ENCODE measurements at places on chromosomes 16 and 17.

GRCh38 chr16:77987810-77988209, 34.5 kb upstream of the CLEC3A start:
- no peak for DNase-seq

DNA sequence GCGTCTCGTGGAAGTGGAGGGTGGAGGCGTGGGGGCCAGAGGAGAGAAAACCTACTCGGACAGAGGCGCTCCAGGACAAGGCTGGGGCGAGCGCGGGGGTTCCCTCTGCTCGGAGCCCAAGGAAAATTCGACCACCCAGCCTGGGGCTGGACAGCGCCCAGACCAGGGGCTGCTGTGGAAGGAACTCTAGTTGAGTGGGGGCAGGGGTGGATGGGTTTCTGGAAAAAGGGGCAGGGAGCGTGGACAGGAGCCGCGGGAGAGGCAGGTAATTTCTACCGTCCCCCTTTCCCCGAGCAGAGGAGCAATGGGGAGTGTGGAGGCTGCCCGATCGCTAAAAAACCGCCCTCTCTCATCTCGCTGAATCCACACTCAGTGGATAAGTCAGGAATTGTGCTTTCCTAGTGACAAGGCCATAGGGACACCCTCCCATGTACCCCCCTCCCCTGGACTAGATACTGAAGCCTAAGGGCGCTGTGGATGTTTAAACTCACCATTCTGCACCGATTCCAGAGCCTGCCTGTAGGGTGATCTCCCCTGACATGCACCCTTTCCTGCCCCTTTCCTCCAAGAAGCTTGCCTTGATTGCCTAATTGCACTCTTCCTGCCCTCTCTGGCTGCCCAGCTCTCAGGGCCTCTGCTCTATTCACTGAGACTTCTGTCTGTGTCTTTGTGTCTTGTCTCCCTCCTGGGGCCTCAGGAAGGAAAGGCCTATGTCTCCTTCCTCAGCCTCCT, 90.7 kb upstream of the TMEM97 start:
- DNase-seq: no peak

DNA sequence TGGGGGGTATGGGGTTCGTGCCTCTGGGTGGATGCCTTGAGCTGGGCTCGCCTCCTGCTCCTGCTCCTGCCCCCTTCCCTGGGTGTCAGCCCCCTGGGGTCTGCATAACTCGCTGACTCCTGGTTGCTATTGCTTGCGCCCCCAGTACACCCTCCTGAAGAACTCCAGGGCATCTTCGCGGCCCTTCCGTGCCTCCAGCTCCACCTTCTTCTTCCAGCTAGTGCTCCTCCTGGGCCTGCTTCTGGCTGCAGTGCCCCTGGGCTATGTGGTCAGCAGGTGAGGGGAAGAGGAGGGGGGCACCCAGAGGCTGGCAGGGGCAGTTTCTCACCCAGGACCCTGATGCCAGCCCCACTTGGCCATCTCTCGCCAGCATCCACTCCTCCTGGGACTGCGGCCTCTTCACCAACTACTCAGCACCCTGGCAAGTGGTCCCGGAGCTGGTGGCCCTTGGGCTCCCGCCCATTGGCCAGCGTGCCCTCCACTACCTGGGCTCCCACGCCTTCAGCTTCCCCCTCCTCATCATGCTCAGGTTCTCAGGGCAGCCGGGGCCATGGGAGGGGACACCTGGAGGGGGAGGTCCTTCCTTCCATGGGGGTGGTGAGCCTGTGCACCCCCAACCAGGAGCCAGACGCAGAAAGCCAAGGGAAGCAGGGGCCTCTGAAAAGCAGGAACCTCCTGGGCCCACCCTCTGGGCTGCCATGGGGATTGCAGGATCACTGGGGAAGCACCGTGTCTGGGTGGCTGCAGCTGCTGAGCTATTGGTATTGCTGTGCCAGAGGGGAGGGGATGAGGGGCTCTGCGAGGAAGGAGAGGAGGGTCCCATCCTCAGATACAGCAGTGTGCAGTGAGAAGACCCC, 7.8 kb upstream of the C17orf99 start:
- DNase-seq: no peak

DNA sequence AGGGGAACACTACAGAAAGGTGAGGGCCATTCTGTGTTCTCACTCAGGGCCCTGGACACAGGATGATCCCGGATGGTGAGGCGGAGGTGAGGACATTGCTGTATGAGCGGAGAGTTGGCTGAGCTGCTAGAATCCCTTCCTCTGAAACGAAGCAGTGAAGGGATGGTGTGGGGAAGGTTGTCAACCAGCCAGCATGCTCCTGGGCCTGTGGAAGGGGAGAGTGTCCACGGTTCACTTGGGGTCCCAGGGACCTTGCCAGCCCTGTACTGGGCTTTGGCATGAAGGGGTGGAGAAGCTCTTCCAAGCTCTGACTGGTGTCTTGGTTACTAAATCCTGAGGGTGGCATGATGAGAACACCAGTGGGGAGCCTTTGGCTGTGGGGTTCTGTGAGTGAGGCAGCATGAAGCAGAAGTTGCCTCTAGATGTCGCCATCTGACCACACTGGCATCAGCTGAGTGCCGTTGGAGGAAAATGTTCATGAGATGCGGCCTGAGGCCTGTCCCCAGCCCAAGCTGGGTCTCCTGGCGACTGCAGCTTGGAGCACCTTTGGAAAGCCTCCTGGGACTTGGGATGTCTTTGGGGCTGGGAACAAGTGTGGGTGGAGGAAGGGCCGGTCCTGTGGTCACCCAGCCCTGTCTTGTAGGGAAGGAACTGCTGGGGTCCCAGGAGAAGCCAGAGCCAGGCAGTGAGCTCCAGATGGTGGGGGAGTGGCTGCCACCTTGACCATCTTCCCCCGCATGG, 14.8 kb downstream of the PDP2 start:
- DNase-seq: peak; percentile 22

- no peak for DNase-seq
These were observed 31.0 kb downstream of the TBX21 start for GRCh38 chr17:47763913-47764582.

DNA sequence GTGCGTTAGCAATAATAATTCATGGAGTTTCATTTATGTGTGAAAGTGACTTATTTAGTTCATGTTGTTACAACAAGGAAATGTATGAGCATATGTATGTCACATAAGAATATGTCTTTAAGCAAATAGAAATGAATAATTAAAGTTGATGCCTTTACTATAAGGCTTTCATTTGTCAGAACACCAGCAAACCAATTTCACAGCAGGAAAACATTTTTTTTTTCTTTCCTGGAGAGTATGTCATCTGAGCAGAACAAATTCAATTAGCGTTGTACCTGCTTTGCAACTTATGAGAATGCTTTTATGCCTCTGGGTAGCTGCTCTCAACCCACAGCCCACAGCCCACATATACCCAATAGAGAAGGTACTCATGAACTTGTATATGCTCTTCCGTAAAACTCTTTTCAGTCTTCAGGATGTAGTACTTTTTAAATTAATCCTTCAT, 26.3 kb upstream of the APOH start:
- no peak for DNase-seq

GRCh38 chr16:86026171-86026910, 127.4 kb downstream of the IRF8 start:
- no peak for DNase-seq

DNA sequence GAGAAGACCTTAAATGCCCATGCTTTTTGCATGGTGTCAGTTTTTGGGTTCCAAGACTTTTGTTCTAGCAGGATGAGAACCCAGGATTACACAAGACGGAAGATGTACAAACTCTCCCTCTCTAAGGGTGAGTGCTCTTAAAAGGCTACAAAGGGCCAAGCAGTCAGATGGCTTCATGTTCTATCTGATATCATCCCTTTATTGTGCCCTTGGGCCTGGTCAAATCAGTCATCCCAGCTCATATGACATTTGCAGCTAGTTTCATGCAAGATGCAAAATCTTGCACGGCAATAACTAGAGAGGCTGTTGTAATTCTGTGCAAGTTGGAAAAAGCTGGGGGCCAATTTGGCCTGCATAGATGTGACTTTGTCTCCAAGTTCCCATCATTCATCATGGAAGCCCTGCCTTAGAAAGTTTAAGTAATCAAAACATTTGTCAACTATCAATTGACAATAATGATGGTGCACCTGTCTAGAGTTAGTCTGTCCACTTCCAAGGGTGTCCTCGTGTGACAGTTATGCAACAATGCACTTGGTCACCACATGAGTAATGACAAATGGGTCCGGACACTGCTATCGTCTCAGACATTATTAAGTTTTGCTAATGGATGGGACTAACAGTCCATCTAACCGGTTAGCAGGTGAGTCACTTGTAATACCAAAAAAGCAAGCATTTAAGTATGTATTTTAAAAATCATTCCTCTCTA, 58.6 kb upstream of the ZFHX3 start:
- DNase-seq: no peak

GRCh38 chr16:59210955-59211541, 476.9 kb upstream of the GOT2 start:
- DNase-seq: no peak

DNA sequence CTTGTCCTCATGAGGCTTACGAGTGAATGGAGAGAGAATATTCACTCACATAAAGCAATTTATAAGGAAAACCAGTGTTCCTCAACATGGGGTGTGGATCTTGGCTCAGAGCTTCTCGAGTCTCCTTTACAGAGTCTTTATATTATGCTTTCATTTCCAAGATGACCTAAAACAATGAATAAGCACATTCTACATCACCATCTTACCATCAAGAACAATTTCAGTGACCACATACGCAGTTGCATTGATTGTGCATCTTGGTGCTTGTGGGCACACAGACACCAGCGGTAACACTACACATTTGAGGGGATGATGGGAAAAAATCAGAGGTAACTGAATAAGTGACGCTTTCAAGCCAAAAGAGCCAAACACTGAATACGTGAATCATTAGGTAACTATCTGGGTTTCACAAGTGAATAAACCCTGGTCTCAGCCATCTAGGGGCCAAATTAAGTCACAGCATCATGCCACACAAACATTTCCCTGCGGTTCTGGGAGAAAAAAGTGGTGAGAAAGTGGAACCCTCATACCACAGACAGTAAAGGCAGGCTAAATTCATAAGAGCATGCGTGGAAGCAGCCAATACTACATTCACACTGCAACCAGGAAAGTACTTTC, 9.4 kb downstream of the CWC25 start:
- DNase-seq: no peak

DNA sequence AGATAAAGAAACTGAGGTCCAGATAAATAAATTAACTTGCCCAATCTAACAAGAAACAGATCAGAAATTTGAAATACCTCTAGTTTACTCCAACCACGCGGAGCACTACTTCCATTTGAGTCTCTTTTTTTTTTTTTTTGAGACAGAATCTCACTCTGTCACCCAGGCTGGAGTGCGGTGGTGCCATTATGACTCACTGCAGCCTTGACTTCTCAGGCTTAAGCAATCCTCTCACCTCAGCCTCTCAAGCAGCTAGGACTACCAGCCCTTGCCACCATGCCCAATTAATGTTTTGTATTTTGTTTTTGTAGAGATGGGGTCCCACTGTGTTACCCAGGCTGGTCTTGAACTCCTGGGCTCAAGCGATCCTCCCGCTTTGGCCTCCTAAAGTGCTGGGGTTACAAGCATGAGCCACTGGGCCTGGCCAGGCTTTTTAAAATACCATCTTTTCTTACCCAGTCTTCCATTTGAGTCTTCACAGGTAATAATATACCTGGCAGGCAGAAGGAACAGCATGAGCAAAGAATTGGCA, 3.3 kb upstream of the NACA2 start:
- DNase-seq: no peak

DNA sequence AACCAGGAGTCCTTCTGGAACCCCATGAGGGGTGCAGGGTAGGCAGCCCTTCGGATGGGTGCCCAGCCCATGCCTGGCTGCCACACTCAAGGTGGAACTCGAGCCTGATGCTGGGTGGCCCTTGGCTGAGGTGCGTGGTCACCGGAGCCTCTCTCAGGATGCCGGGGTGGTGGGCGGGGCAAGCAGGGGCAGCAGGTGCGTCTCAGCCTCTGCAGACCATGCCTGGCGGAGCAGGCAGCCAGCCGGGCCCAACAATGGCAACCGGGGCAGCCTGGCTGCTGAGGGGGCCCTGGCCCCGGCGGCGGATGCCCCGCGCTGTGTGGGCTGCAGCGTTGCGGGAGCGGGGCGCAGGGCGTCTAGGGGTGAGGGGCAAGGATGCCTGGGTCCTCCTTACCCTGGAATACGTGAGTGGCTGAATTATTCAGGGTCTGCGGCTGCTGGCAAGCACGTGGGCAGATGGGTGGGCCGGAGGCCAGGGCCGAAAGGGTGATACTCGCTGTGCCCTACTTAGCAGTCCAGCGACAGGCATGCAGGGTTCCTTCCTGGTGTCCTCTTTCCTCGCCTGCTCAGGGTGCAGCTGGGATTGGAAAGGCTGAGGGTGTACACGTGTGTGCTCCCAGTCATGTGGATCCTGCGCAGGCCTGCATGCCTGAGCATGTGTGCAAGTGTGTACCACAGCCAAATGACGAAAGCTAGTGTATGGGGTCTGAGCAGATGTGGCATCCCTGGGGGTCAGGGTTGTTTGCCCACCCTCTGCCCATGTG, 14.6 kb downstream of the MYO15A start:
- DNase-seq: no peak

DNA sequence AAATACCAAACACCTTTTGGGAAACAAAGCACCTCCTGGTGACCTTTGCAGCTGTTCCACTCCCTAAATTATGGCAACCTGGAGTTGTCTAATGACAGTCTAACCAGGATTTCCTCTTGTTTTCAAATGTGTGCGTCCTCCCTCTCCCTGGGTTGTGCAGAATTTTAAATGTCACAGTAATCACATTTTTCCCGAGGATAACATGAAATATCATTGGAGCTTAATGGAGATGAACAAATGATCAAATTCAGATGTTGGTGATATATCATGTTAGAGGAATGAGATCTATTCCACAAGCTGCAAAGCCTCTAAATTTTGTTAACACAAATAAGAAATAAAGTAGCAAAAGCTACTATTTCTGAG, 86.9 kb upstream of the HLF start:
- no peak for DNase-seq

GRCh38 chr16:49884033-49885015, 28.4 kb upstream of the ZNF423 start:
- no peak for DNase-seq

- no peak for DNase-seq
These were observed 12.4 kb upstream of the MAP2K6 start for GRCh38 chr17:69402052-69402451.

GRCh38 chr17:44004077-44004760, at the start of gene NAGS:
NAGS (plus strand) TSS chr17:44004622; CDS start chr17:44004664, 42 bp downstream.
- no peak for DNase-seq

DNA sequence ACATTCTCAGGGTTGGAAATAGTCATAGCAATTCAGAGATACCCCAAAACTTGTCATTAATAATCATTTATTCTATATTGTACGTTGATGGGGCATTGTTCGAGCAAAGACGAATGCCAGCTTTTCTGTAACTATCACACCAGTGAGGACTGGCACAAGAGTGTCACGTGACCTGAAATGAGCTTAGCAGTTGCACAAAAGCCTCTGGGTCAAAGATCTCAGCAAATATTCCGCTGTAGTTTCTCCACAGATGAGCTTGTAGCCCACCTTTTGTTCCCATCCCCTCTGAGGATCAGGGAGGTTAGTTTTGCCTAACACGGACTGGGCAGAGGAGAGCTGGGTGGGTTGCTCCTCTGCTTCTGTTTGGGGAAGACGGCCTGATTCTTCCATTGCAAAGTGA, 18.2 kb downstream of the IRX3 start:
- DNase-seq: no peak

GRCh38 chr16:1177750-1178149, 24.8 kb downstream of the CACNA1H start:
- no peak for DNase-seq
